ENCODE measurements at places on chromosomes 16 and 17.
A peak's percentile ranks its signal among the peaks of the same experiment; 100 is the strongest.

DNA sequence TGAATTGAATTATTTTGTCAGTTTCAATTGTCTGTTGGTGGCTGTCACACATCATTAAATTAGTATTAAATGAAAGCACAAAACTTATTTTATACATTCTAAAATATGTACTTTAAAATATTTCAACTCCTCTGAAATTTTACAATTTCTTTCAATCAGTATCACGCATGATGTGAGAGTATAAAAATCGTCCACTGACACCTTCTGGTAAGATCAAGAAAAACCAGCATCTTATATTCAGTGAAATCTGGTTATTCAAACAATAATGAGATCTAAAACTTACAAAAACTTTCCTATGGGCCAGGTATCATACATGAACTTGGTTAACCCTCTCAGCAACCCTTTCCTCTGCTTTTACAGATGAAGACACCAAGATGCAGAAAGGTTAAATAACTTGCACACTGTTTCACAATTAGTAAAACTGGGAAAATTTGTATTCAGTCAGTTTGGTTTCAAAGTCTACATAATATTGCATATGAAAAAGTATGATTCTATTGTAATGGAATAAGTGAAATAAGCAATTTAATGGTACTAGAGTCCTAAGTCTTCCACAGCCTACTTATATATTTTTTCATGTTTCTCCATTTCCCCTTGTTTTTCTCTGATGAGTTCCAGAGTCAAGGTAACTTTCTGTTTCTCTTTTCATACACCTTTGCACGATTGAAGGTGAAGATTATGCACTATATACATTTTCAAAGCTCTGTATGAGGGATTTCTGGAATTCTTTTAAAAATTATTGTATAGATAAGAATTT, 58.7 kb downstream of the EFCAB5 start:
- no peak for DNase-seq

DNA sequence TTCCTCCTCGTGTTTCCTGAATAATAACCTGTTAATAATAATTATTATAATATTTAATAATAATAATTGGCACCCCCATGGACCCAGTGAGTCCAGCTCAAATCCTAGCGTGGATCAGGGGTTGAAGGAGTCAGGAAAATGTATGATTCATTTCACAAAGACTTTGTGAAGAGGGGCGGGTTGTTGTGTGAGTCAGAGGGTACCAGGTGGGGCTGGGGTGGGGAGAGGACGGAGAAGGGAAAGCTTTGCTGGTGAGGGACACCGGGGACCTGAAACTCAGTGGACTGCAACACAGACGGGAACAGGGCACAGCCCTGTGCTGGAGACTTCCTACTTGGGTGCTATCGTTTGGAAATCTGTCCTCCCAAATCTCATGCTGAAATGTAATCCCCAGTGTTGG, 3.1 kb upstream of the ADORA2B start:
- no peak for DNase-seq

DNA sequence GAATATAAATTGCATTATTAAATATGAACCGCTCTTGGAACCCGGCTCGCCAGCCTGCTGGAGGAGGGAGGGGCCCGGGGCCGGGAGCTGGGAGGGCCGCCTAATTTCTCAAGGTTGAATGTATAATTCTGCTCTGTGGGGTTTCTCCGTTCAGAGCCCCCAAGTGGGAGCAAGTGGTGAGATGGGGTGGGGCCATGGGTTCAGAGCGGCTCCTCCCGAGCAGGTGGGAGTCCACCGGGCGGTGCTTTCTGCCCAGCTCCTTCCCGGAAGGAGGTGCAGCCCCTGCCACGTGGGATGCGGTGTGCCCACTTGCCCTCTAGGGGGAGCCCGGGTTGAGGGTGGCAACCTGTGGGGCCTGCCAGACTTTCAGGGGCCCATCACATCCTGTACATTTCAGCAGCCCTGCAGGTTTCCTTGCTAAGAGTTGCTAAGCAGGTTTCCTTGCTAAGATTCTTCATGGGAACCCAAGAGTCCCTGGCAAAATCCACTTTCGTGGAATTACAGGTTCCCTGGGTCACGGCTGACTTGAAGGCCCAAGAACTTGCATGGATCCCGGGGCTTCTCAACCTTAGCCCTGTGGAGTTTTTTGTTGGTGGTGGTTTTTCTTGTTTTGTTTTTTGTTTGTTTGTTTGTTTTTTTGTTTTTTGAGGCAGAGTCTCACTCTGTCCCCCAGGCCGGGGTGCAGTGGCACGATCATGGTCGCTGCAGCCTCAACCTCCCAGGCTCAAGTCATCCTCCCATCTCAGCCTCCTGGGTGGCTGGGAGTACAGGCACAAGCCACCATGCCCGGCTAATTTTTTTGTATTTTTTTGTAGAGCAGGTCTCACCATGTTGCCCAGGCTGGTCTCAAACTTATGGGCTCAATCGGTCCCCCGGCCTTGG, 196.7 kb upstream of the GSE1 start:
- no peak for DNase-seq

GRCh38 chr17:45147581-45148182, 593 bp upstream of the HEXIM1 start:
- peak; percentile 92 for DNase-seq

GRCh38 chr17:21269394-21269793, 15.1 kb upstream of the MAP2K3 start:
- DNase-seq, result no peak

- DNase-seq, result no peak
These were observed 66.3 kb upstream of the ENDOV start for GRCh38 chr17:80348551-80349150.

- no peak for DNase-seq
These were observed 51.4 kb upstream of the MNT start for GRCh38 chr17:2452216-2452750.

- peak; percentile 81 for DNase-seq
These were observed 45.9 kb downstream of the SOCS3 start for GRCh38 chr17:78313735-78314648.
